ENCODE measurements at places on chromosomes 11 and 22.

- DNase-seq: no peak
These were observed 56.1 kb upstream of the POU2AF1 start for GRCh38 chr11:111435046-111435698.

GRCh38 chr11:76455331-76455730 is 10.5 kb downstream of the EMSY start:
- no peak for DNase-seq

DNA sequence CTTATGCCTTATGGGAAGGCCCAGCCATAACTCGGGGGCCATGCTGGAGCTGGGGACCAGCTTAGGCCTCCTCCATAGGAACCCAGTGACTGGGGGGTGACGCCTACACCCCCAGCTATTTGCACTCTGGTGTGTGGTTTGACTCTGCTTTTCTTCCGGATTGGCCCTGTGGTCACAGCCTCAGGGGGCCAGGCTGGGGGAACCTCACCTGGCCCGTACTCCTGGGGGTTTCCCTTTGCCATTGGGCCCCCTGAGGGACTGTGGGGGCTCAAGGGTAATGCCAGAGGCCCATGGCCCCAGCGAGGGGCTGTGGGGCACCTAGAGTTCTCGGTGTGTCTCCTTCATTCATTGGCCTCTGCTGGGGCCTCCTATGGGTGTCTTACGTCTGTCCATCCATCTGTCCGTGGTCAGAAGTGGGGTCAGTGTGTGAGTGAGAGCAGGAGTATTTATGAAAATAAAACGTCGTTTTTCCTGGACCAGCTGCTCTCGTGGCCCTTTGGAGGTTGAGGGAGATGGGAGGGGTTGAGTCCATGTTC is 6.3 kb upstream of the SH3BP1 start:
- no peak for DNase-seq

GRCh38 chr11:72951193-72951592 is 137.0 kb downstream of the ATG16L2 start:
- no peak for DNase-seq

GRCh38 chr11:8318536-8318935 is 54.9 kb upstream of the LMO1 start:
- no peak for DNase-seq

DNA sequence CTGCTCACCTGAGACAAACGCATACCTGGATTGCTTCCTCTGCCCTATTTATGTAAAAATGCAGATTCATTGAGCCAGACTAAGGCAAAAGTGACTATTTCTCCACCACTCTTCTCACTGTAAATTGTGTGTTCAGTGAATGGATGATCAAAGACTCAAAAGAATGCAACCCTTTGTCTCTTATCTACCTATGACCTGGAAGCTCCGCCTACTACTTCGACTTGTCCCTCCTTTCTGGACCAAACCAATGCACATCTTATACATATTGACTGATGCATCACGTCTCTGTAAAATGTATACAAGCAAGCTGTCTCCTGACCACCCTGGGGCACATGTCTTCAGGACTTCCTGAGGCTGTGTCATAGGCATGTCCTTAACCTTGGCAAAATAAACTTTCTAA is 418.0 kb upstream of the SYN3 start:
- DNase-seq: no peak

- DNase-seq: no peak
These were observed 646 bp upstream of the PATZ1 start for GRCh38 chr22:31346733-31347250.

DNA sequence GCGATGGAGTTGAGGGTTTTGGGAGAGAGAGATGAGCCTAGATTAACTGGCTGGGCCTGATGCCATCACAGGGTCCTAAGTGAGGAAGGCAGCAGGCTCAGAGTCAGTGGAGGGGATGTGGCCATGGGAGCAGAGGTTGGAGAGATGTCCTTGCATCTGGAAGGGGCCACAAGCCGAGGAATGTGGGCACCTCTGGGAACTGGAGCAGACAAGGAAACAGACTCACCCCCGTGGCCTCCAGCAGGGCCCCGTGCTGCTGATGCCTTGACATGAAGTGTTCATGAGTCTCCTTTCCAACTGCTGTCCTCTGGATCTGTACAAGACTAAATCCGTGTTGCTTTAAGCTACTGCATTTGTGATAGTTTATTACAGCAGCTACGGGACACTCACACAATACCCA is 49.2 kb downstream of the SHISAL1 start:
- no peak for DNase-seq

DNA sequence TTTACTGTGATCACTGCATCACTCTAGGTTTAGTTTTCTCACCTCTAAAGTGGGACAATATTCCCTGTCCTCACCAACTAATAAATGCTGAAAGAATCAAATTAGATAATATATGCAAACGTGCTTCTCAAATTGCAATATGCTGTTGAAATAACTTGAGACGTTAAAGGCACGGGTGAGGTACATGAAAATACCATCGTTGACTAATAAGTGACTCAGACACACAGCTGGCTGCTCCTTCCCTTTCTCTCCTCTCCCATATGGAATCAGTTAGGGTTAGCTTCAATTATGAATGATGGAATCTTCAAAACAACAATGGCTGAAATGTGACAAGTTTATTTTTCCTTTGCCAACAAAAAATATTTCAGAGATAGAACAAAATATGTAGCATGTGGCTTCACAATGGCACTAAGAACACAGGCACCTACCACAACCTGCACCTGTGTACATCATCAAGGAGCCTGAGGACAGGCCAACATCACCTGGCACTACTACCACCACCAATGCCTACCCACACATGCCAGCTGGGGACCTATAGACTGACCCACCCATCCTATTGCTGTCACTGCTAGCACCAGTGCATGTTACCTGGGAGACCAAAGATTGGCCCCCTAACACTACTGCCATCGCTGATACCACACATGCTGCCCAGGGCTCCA is 13.7 kb downstream of the GDPD4 start:
- peak; percentile 43 for DNase-seq

DNA sequence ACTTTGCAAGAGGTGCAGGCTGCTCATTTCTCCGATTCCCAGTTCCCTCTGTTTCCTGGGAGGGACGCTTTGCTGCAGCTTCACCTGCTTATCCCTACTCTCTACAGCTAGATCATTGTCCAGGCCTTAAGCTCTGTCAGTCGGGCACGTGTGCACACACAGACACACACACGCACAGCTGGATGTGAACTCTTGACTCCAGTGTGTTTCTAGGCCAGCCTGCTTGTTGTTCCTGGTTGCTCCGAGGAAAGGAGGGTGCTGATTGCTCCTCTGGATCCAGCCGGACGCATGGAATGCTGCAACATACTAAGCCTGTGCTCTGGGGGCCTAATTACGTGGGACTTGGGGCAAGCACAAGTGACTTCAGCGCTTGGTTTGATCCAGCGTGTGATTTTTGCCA is 19.7 kb downstream of the ZNRF3 start:
- no peak for DNase-seq

DNA sequence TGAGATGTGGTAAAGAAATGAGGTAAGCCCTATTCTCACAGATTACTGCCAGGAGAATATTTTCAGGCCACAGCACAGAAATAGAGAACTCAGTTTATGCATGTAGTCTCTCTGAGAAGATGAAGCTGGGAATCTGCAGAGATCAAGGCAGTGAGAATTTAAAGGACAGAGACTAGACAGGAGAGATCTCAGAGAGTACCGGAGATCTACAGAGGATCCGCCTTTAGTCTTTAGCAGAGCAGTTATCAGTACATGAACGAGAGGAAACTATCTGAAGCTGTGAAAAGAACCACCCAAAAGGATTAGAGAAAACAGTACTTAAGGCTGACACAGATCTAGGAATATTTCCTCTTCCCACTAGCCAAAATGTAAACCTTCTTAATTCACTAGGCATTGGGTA is 101.5 kb downstream of the DLG2 start:
- no peak for DNase-seq
